ENCODE measurements at places on chromosomes 5 and 9.

DNA sequence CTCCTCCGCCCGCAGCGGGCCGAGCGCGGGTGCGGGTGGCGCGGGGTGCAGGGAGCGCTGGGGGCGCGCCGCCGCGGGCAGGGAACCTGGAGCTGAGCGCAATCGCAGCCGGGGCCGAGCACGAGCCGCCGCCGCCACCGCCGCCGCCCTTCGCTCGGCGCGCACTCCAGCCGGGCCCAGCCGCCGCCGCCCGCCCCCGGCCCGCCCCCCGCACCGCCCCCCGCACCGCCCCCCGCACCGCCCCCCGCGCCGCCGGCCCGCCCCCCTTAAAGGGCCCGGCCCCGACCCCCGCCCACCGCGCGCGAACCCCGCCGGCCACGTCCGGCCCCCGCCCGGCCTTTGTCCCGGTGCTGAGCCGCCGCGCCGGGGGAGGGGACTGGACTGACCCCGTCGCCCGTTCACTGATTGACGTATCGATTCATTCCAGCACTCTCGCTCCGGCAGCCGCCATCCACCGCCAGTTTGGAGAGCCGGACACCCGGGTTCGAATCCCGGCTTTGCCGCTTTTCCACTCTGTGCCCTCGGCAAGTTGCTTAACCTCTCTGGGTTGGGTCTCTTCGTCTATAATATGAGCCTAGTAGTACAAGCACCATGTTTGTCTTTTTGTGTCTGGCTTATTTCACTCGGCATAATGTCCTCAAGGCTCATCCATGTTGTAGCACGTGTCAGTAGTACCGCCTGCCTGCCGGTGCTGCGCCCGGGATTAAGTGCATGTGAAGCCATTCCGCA, at the start of gene SH3PXD2B:
TSS of gene SH3PXD2B (minus strand) at position 168 of the 729 bp plus-strand sequence. CDS start 173 bp downstream, outside the sequence.
- DNase-seq: no peak

- no peak for DNase-seq
Observed at GRCh38 chr5:134100283-134101091, 14.0 kb upstream of the TCF7 start.

GRCh38 chr9:113715086-113715485, 161.0 kb upstream of the ZNF618 start:
- no peak for DNase-seq

DNA sequence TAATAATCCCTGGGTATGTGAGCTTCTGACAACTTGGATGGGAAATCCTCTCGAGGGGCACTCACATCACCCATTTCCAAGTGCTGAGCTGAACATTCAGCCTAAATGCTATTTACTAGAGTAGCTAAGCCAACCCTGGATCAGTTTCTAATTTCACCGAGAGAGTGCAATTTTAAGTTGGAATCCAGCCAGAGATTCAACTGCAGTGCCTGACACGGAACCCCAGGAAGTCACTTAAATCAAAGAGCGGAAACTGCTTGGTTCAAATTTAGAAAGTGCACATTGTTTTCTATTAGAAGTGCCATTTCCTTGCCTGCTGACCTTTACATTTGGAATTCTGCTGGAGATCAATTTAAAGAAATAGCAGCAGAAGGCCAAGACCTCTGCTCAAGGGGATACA, 8.8 kb downstream of the SPRY4 start:
- DNase-seq: no peak

DNA sequence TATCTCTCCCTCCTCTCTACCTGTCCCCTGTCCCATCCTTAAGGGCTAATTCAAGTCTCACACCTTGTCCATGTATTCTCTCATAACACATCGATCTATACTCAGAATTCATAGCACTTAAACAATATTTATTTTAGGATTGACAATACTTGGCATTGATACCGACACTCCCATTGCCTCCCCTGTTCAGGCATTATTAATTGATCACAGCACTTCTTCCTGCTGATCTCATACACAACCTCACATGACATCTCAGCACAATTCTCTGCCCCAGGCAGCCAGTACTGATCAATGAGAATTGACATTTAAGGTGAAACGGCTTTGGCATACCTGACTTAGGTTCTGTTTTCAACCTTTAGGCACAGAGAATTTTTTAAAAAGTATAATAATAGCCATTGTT, 582.4 kb upstream of the BRINP1 start:
- DNase-seq: no peak

DNA sequence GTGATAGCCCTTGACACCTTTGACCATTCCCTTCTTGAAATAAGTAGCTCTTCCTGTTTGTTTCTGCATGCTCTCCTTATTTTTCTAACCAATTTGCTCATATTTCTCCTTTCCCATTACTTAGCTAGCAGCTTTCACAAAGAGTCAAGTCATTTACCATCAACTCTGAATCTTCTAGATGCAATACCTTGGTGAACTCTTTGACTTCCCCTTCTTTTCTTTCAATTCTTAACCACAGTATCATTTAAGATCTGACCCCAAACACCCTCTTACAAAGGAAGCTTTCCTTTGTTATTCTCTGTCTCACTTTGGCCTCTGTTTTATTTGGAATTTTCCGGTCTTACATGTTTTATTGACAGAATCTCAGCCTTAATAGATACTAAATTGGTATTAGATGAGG, 14.0 kb downstream of the NFX1 start:
- no peak for DNase-seq

DNA sequence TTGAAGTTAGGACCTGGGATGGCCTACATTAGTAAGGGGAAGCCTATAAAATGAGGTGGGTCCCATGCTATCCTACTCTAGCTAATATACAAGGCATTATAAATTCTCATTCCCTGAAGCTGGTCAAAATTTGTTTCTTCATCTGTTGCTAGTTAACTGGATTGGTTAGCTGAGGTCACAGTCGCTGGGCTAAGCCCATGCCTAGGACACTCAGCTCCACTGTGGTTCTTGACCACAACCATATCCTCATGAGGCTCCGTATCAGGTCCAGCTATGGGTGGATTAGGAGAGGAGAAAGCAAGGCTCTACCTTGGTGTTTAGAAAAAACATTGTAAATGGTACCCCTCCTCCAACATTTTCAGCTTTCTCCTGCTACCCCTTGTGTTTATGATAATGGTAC, 52.8 kb upstream of the RAI14 start:
- no peak for DNase-seq

GRCh38 chr9:86975606-86976005, 28.3 kb upstream of the GAS1 start:
- no peak for DNase-seq

DNA sequence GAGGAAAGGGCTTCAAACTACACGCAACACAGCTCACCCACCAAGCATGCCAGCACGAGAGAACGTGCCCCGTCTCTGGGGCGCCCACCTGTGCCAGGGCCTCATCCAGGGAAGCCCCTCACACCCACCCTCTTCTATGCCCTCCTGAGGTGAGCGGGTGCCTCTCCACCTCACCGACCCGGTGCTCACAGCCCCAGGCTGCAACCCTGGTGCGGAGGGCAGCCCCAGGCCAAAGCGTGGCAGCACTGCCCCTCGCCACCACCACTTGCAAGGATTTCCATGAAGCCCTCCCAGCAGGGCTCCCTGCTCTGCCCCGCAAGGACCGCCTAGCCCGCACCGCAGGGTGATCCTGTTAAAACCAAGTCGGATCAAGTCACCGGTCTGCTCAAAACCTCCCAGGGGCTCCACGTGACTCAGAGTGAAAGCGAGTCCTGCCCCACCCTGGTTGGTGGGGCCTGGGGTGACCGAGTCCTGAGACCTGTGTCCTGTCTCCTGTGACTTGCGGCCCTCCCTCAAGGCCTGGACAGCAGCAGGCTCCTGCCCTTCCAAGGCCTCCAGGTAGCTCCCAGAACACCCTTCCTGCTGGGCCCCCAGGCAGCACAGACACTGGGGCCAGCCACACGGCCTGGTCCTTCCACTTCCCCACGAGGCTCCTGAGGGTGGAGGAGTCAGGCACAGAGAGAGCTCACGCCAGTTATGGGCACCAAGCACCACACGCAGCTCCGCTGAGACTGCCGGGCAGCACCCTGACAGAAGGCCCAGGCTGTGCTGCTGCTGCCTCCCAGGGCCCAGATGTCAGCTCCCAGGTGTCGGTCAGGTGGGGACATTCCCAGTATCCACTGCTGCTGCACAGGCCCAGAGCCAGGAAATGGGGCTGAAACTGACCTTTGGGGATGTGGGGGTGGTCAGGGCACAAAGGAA, 12.7 kb downstream of the BRD3 start:
- DNase-seq: no peak

DNA sequence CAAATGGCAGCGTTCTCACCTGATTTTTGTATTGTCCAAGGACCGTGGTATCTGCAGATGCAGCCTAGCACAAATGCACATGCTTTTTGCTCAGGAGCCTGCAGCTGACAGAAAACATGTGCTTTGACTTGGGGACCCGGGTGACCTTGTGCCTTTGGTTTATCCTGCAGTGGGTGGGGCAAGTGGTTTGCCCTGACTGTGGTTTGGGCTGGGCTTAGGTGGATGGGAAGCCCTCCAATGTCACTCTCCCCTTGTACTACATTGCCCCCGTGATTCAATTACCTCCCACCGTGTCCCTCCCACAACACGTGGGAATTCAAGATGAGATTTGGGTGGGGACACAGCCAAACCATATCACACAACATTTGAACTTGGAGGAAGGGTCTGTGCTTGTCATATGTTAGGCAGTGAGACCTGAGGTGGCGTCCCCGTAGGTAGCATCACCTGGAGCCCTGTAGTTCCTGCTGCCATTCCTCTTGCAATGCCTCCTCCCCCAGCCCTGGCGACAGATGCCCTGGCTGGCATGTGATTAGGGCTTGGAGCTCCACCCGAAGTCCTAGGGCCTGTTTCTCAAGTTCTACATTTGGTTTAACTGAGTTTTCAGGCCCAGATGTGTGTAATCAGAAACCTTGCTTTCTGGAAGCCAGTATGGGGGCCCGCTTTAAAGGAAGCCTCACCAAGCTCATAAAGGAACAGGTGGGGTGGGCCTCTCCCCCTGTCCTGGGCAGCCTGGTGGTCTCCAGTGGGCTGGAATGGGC, 2.1 kb downstream of the ANKRD33B start:
- no peak for DNase-seq
